KG1 (cell line): ENCODE measurements at places on chromosomes 16 and 17.

DNA sequence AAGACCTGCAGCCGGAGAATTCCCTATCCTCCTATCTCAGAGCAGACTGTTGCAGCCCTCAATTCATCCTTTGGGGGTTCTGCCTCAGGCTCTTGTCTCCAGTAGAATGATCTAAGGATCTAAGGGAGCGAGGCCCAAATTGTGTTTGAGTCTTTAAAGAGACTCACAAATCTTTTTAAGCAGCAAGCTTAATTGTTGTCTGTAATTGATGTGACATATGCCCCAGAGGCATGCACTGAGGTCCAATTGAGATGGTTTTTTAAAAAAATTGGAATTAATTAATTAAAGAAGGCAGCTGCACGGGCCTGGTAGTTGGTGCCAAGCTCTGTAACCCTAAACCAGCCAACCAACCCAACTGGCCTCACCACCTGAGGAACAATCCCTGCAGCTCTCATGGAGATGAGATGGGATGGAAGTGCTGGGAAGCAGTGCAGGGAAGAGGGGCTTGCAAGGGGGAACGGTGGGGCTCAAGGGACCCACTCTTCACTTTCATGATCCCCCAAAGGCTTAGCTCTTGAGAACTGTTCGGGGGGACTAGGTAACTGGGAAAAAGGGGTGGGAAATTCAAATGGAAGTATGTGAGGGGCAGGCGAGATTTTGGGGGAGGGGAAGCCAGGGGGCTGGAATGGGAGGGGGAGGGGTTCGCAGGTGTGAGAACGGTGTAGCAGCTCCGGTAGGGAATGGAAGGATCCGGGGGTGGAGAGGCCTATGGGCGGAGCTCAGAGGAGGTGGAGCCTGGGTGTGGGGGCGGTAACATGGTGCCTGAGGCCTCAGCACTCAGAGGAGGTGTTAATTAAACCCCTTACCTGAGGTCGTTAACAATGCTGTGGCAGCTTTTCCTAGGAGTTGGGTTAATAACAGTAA is 9.2 kb upstream of the ZNF652 start:
- DNase-seq = no peak

GRCh38 chr17:58219789-58220183 is 731 bp upstream of the MKS1 start:
- DNase-seq = no peak

- no peak for DNase-seq
Measured at GRCh38 chr17:76421044-76421407, 31.9 kb downstream of the UBE2O start.

DNA sequence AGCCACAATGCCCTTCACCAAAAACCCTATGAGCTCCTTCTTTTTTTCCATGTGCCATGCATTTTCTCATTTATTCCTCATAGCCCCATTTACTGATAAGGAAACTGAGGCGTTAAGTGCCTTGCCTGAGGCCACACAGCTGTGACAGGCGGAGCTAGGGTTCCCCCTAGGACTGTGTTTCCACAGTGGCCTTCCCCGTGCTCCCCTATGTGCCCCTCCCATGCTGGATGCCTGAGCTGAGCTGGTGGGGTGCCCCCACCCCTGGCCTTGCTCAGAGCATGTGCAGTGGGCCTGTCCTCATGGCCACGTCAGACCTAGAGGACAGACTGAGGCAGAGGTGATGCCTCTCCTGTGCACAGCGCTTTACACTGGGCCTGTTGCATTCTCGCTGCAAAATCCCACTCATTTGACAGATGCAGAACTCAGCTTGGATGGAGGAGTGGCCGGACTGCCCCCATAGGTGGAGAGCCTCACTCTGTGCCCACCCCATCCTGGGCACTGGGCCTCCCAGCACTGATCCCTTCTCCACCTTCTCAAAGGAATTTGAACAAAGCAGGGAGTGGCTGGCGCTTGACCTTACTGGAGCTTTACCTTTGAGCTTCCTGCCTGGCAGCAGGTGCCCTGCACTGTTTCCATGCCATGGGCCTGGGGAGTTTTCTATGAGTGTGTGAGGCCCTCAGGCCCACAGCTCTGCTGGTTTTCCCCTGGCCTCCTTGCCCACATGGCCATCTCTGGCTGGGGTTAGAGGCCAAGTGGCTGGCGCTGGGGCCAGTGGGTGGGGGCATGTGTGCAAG is 2.6 kb downstream of the MAP2K3 start:
- no peak for DNase-seq

DNA sequence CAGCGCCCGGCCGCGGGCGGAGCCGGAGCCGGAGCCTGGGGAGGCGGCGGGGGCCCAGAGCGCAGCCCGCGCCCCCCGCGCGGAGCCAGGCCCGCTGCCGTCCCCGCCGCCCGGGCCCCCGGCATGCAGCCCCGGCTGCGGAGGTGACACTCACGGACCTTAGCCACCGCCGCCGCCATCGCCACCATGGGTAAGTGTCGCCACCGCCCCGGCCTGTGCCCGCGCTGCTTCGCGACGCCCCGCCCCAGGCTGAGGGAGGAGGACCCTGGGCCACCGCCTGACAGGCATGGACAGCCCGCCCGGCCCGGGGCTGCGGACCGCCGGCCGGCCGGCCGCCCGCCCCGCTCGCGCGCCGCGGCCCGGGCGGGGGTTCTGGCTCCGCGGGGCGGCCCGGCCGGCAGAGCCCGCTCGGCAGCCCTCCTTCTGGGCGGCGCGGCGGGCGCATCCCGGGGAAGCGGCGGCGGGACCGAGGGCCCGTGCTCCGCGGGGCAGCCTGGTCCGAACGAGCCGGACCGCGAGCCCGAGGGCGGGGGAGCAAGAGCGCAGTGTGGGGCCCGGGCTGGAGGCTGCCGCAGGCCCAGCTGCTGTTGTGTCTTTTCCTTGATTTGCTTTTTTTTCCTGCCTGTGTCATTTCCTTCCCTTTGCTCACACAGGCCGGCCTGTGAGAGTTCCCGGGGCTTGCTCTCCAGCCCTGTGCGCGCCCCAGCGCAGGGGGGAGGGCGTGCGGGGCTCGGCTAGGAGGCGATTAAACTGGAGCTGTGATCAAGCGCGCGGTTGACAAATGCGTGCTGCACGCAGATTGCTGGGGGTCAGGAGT is 565 bp downstream of the MAP3K3 start:
- peak; percentile 31 for DNase-seq

GRCh38 chr17:333626-334396 is 18.8 kb downstream of the RPH3AL start:
- no peak for DNase-seq

GRCh38 chr16:21233521-21234150 is at the start of gene ANKS4B:
Gene ANKS4B, plus strand, starts transcription at chr16:21233699. Its CDS starts 39 bp downstream, at chr16:21233738.
- no peak for DNase-seq

DNA sequence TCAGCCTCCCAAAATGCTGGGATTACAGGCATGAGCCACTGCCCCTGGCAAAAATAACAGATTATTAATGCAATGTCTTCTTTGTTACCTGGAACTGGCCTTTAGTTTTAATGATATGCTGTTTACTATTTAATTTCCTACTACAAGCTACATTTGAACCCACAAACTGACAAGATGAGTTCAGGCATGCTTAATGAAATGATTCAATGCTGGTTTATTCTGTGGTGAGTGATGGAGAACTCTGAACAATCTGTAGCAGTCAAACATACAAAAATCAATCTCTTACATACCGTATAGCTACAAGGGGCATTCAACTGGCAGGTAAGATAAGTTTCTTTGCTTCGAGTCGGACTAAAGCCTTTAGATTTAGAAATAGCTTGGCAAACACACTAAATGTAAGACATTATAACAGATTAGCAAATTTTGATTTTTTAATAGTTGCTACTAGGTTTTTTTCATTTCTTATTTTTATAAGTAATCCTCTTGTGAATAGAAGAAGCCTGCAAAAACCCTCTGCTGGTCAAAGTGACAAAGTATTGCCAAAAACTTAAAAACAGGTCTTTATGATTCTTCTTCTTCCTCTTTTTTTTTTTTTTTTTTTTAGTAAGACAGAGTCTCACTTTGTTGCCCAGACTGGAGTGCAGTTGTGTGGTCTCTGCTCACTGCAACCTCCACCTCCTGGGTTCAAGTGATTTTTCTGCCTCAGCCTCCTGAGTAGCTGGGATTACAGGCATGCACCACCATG is 138.5 kb downstream of the SSH2 start:
- no peak for DNase-seq

- no peak for DNase-seq
Measured at GRCh38 chr16:66070140-66070917, 296.2 kb upstream of the CDH5 start.

GRCh38 chr16:87384162-87384874 is 742 bp upstream of the FBXO31 start:
- no peak for DNase-seq

DNA sequence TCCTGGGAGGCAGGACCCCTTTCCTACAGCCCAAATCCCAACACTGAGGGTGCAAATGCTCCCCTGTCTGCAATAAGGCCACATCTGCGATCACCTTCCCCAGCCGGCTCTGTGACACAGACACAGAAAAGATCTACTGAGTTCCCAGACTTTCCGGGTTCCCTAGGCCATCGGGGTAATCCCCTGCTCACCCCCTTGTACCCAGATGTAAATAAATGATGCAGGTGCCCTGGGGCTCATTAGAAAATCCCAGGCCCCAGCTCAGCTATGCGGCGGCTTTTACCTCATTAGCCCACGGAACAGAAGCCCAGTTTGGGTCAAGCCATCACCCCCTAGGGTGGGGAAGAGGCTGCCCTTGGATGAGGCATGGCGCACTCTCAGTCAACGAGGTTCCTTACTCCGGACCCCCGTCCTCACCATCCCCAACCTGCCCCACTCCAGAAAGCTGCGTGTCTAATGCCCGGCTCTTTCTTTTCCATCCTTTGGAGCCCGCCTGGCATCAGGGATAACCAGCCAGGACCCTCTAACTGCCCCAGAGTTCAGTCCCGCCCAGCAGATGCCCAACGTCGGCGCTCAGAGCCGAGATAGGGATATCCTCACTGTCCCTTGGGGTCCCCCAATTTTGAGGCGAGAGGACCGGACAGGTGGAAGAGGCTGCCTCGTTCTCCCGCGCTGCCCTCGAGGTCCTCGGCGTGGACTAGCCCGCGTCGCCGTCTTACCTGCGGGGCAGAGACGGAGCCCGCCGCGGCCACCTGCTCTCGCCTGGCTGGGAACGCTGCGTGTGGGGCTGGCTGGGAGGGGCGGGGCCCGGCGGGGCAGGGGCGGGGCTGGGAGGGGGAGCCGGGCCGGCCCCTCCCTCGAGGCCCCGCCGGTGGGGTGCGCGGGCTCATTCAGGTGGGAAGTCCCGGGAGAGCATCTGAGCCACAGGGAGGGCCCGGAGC is at the start of gene ZNF385C:
Gene ZNF385C (minus strand): TSS at position 783 of the 941 bp plus-strand sequence. CDS start 35,417 bp downstream, outside the sequence.
- DNase-seq = no peak
